T-helper 17 cell (primary cell): ENCODE measurements at places on chromosomes 2 and 18.

DNA sequence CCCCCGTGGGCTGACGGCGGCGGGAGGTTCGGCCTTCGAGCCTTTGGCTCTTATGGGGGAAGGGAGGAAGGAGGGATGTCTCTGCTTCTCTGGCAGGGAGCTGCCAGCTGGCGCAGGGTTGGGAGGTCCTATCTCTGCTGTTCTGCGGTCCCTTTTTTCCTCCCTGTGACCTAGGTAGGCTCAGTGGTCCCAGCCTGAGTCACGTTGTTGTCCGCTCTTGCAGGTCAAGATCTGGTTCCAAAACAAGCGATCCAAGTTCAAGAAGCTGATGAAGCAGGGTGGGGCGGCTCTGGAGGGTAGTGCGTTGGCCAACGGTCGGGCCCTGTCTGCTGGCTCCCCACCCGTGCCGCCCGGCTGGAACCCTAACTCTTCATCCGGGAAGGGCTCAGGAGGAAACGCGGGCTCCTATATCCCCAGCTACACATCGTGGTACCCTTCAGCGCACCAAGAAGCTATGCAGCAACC, 2.5 kb downstream of the DLX1 start:
- DNase-seq, result no peak

- DNase-seq, result no peak
These were observed 82.7 kb upstream of the SLC66A3 start for GRCh38 chr2:11072550-11072949.

DNA sequence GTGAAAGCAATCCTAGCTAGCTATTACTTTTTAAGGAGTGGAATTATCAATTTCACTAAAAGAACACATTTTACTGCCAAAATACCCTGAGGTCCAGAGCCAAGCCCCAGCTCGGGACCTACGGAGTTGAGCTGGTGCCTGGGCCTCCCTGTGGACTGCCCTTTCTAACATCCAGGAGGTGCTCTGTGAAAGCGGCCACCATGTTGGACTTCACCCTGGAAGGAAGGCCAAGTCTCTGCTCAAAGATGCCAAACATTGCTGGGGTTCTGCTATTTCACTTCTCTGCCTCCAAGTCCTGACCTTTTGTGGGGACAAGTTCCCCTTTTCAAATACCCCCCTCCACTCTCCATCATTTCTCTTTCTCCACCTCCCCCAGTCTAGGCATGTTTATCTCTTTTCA, 498.7 kb upstream of the RAB6C start:
- no peak for DNase-seq

DNA sequence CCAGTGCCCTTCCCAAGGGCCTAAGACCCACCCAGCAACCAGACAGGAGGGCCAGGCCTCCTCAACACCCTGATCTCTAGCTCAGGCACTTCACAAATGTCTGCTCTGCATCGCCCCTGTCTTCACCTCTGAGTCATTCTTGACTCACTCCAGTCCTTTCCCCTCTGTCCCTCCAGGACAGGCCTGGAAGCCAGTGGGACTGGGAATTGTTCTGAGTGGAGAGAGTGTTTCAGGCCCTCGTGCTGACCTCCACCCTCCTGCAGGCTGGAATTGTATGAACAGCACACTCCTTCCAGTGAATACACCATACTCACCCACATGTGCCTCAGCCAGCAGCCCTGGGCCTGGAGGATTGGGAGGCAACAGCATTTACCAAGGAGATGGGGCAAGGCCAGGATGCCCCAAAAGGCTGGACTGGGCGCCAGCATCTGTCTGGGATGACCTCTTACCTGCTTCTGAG, 304.2 kb downstream of the CYP26B1 start:
- no peak for DNase-seq

DNA sequence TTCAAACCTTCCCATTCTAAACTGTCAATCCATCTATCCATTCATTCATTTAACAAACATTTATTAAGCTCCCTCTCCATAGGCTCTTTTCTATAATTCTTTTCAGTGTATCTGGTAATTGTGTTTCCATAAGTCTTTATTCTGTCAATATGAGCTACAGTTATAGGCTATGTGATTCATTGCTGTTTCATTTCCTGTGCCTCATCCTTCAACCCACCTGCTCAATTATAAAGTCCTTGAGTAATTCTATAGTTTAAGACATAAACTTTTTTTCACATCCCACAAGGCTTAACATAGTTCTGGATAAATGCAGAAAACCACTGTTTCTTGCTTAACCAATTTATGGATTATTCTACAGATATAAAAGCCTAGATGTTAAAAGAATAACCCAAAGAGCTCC, 84.2 kb upstream of the PIK3C3 start:
- DNase-seq, result no peak

- no peak for DNase-seq
These were observed 34.0 kb upstream of the PLA2R1 start for GRCh38 chr2:160096409-160096808.

- DNase-seq, result no peak
These were observed 64.3 kb downstream of the KIAA1328 start for GRCh38 chr18:36893227-36893626.

DNA sequence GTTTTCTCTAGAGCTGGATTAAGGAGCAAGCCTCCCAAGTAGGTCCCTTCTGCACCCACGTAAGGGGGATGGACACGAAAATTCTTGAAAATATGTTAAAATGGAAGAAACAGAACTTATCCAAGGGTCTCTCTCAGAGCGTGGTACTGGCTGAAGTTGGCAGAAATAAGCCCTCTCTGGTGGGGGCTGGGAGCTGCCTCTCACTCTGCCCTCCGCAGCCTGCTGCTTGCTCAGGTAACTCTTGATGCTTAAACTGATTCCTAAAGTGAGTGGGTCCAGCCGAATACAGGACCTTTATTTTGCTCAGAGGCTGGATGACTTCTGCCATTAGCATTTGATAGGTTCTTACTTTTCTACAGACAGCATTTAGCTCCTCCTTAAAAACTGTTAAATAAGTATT, 78.1 kb downstream of the SPHKAP start:
- no peak for DNase-seq

GRCh38 chr2:133484784-133485183, 83.5 kb downstream of the NCKAP5 start:
- DNase-seq, result no peak

GRCh38 chr2:98560256-98560771, 48.0 kb downstream of the COA5 start:
- DNase-seq, result no peak

GRCh38 chr2:68912732-68913131, 40.0 kb downstream of the GKN2 start:
- no peak for DNase-seq

- no peak for DNase-seq
These were observed at the start of gene MAB21L4 for GRCh38 chr2:240895656-240896388. Gene MAB21L4 (minus strand): TSS chr2:240896156. CDS start chr2:240895997, 159 bp downstream.

DNA sequence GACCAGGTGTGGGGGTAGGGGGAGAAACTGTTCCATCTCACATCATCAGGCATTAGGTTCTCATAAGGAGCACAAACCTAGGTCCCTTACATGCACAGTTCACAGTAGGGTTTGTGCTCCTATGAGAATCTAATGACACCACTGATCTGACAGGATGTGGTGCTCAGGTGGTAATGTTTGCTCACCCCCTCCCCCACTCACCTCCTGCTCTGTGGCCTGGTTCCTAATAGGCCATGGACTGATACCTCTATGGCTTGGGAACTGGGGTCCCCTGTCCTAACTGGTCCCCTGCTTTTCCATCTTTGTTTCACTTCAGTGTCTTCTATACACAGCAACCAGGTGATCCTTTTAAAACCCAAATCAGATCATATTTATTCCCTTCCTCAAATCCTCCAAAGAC, 267.8 kb downstream of the TNS1 start:
- DNase-seq, result no peak

- DNase-seq, result no peak
These were observed 160.9 kb downstream of the NCKAP5 start for GRCh38 chr2:133407341-133407740.

GRCh38 chr18:48667276-48668254, 128.7 kb downstream of the CTIF start:
- no peak for DNase-seq

GRCh38 chr18:56233595-56233994, 404.8 kb downstream of the TXNL1 start:
- no peak for DNase-seq

- DNase-seq, result no peak
These were observed 663.1 kb downstream of the ERBB4 start for GRCh38 chr2:211875488-211875887.

DNA sequence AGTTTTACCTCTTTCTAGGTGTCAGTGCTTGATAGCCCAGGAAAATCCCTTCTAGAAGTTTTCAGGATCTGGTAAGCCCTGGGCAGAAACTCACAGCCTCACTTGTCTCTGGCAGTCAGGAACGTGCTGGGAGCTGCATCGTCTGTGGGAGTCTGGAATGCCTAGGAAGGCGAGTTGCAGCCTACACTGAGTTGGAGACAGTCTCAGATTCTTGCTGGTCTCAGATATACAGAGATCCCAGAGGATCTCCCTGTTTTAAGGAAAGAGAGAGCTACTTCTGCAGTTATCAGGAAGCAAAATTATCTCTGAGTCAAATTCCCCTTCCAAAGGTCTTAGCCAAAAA, 104.4 kb upstream of the CDC42EP3 start:
- no peak for DNase-seq

DNA sequence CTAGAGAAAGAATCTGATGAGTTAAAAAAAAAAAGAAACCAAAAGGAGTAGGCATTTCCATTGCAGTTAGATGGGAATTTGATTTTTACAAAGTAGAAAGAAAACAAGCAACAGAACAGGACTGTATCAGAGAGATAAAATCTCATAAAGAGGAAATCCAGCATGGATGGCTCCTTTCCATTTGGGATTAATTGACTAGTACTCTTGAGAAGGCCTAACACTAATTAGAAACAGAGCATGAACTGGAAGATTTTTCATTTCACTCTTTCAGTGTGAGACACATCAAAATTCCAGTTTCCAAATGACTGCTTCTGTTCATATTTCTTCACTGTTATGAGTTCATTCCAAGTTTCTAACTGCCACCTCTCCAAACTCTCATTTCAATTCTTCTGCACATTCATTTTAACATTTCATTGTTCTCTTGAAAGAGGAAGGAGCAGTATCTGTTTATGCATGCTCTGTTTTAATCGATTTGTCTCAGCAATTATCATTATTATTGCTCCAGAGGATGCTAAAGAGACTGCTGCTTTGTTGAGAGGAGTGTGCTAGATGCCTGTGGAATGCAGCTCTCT, 108.8 kb upstream of the PIEZO2 start:
- DNase-seq, result no peak

- DNase-seq, result no peak
These were observed 85.8 kb downstream of the SETBP1 start for GRCh38 chr18:44766450-44766849.

- no peak for DNase-seq
These were observed 1.1 kb downstream of the LMAN1 start for GRCh38 chr18:59357928-59358327.

GRCh38 chr2:160606341-160606740, 112.7 kb upstream of the RBMS1 start:
- DNase-seq, result no peak

GRCh38 chr2:168583064-168583709, 127.1 kb downstream of the CERS6 start:
- no peak for DNase-seq

- no peak for DNase-seq
These were observed 30.1 kb upstream of the MBOAT2 start for GRCh38 chr2:9033385-9034168.

DNA sequence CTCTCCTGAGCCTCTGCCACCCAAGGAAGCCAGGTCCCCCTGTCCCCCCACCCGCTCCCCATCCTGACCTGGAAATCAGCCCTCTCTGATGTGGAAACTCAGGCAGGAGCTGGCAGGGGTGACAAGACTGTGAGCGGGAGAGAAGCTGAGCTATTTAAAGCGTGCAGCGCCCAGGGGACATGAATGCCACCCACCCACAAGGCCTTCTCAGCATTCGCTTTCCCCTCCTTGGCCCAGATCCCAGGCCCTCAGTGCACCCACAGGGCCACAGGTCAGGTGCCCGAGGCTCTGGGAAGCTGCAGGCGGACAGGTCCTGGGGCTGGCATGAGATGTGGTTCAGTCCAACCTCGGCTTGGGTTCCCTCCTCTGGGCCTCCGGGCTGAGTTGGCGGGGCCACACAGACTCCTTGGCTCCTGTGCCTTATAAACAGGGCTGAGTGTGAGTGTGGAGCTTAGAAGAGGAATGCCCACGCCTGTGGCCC, 168.3 kb downstream of the SMAD7 start:
- no peak for DNase-seq

GRCh38 chr2:234374736-234375135, 122.1 kb downstream of the ARL4C start:
- no peak for DNase-seq

GRCh38 chr2:48380208-48380607, 149.7 kb upstream of the STON1 start:
- DNase-seq, result no peak

GRCh38 chr18:13363359-13363758, 144.8 kb downstream of the LDLRAD4 start:
- no peak for DNase-seq

DNA sequence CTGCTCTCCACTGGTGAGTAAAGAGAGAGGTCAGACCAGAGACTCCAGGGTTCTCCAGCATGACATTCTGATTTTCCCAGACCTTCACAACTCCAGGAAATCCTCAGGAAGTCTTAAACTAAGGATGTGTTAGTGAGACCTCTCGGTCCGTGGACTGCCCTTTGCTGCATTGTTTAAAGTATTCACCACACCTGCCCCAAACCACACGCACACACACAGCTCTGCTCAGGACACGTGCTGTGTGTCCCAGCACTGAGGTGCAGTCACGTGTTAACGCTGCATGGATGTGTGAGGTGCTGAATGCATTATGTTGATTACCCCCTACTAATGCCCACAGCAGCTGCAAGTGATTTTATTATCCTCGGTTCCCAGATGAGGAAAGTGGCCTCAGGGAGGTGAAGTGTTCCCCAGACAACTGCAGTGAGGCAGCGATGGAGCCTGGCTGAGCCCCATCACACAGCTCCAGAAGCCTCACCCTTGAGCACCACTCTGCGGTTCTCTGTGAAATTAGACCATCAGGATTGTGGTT, 68.4 kb downstream of the TRAPPC12 start:
- DNase-seq, result no peak

DNA sequence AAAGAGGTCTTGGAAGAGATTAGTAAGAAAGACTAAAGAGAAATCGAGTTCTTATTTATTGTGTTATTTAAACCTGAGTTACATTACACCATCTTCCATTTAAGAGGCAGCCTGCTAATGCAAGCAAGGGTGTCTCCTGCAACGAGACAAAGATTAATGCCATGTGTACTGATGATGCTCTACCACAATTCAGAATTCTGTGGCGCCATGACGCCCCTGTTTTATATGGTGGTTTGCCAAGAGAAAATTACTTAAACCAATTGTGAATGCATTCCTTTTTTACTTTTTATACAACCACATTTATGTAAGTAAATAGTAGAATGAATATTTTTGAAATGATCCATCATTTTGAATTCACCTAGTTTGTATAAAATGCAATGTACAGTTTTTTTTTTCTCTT, 356.1 kb upstream of the ZEB2 start:
- no peak for DNase-seq

DNA sequence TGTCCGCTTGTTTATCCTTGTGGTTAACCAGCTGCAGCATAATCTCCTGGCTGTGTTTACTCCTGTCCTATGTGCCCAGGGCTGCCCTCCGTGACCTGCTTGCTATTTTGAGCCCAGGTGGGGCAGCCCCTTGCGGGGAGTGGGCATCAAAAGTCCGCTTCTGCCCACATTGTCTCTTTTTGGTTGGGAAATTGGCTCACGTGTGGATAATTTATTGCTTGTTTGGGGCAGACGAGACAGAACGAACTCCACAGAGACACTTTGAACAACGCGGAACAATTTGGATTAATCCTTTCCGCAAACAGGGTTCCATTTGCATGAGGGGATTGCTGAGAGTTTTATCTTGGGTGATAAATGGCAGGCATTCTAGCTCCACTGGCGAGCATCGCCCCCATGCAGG, 8.1 kb upstream of the CXCR4 start:
- no peak for DNase-seq

- DNase-seq, result no peak
These were observed 5.3 kb downstream of the KLF11 start for GRCh38 chr2:10048501-10049171.
